ENCODE measurements at places on chromosomes 7 and 10.

DNA sequence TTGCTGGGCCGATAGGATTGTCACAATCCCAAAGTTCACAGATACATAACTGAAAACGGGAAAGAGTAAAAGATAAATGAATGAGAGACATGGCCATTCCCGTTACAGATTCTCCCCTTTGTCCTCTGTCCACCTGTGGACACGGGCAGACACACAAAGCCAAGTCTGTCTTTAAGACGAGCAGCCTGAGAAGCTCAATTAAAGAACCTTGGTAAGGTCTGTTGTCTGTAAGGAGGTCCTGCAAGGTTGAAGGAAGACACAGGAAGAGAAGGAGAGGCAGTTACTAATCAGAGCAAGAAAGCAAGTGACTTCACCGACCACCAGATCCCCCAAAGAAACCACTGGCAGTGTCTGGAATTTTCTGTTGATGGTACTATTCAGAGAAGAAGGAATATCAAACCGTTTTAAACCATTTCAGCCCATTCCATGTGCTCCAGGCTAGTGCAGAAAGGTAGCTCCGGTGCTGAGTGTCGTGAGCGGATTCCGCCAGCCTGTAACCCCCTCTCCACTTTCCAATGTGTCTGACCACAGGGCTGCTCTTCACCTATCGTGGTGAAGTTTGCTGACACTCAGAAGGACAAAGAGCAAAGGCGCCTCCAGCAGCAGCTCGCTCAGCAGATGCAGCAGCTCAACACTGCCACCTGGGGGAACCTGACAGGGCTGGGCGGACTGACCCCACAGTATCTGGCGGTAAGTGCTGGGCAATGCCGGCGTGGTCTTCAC, 252.6 kb downstream of the CELF2 start:
- peak; percentile 84 for DNase-seq

DNA sequence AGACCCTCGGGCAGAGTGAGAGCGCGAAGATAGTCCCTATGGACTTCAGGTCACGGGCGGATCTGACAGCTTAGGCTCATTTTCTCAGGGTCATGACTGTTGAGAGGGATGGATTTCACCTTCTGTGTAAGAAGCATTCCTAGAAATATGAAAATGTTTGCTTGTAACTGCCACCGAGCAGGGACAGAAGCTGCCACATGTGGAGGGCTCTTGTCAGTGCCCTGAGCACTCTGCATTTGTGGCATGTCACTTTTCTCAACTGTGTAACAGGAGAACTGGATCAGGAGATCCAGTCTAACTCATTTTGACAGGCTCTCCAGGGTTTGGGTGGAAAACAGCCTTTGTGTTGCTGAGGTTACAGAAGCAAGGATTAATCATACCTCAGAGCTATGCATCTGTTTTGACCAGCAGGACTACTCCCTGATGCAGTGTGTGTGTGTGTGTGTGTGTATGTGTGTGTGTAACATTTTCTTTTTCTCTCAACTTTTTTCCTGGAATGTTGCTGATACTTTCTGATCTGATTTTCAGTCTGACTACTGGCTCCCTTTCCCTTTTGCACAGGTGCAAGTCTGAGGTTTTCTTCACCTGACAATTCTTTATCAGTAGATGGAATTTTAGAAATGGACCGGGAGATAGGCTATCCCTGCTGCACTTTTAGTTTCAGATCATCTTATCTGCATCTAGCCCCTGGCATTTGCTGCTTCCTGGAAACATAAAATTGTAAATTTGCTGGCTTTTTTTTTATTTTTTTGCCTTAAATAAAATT, 183.3 kb downstream of the STK31 start:
- DNase-seq = no peak

DNA sequence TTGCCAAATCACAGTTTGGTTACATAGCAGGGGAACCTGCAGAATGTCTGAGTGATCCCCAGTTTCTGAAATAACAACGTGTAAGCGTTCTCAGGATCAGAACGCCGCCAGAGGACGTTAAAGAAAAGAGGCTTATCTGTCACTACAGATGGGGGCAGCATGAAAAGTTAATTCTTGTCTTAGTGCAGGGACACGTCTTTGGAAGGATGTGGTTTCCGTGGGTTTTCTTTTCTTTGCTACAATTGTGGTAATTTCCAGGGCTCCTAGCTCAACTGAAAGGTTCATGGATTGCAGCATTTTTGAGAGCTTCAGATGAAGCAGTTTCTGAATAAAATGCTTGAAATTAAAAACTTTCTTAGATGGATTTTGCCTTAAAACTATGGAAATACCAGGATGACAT, 106.6 kb downstream of the PRKCQ start:
- no peak for DNase-seq

- DNase-seq = no peak
Observed at GRCh38 chr7:27186668-27187474, 1.8 kb upstream of the HOXA11 start.

DNA sequence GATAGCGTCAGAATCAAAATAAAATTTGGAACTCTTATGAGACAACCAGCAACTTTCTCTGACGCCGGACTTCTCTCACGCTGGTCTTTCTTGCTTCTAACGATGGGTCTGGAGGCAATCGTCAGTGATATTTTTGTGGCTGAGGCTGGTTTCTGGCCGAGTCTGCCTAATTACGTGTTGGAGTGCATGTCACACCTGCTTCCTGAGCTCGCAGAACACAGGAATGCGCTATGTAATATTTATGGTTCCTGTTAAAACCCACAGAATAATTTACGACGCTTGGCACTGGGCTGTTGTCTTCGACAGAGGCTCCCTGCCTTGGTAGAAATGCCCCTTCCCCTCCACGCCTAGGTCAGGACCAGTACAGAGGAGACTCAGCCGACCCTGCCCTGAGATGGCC, 64.9 kb downstream of the NPTX2 start:
- DNase-seq = no peak

GRCh38 chr7:120996333-120996987, 7.9 kb downstream of the CPED1 start:
- peak; percentile 79 for DNase-seq

DNA sequence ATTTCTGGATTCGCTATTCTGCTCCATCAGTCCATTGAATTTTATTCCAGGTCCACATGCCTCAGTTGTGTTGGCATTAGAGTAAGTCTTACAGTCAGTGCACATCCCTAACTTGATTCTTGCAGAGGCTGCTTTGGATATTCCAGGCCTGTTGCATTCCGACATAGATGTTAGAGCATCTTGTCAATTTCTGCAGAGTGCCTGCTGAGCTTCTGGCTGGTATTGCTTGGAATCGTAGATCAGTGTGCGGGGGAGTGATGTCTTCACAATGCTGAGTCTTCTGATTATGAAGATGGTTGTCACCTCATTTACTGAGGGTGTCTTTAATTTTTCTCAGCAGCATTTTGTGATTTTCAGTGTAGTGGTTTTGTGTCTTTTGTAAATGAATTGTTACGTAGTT, 45.2 kb downstream of the INPP5A start:
- DNase-seq = no peak

DNA sequence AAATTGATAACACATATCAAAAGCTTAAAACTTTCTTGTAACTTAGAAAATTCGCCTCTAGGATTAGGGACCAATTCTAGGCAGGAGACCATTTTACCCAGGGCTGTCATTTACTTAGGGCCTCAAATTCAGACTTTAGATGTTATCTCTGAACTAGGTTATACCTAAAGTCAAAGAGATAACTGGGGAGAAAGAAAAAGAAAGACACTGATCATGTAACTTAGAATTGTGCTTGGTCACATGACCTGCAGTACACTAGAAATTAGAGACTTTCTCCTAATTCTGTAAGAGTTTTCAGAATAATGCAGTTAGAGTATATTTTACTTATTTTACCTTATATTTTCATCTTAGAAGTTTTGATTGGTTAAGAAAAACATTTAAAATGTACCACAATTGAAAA, 16.7 kb downstream of the ASB4 start:
- DNase-seq = no peak

Measured in Calu3 (cell line).